H1 (cell line): ENCODE measurements at places on chromosomes 5 and 9. TPM values are rescaled to one million over a fixed set of nuclear protein-coding genes. Genes with fewer than 3 reads are reported as not detected.

GRCh38 chr9:6827439-6828145 lies 69.8 kb downstream of the KDM4C start:
- peak; percentile 63 for DNase-seq
- H3K27ac ChIP-seq, result no peak overlapping the region
- no peaks in the 10 kb centered on the region for H3K27me3 ChIP-seq
- H3K4me3 ChIP-seq, result no peak overlapping the region
- no peaks in the 10 kb centered on the region for H3K4me1 ChIP-seq
- no peaks in the 10 kb centered on the region; the same call in 1 of the 2 replicates for H3K36me3 ChIP-seq

DNA sequence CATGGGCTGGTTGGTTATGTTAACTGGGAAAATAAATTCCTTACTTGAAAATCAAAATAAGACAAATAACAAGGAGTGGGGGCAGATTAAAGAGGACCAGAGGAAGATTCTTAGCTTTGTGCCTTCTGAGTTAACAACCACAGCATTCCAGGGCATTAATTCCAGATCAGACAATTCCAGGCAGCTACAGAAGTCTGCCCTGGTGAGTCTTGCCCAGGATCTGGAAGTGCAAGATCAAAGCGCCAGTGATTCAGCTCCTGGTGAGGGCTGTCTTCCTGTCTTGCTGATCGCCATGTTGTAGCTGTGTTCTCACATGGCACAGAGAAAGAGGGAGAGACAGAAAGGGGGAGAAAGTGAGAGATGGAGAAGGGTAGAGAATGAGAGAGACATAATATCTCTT lies 65.6 kb downstream of the ANXA2R start:
- no peaks in the 10 kb centered on the region for H3K36me3 ChIP-seq
- no peaks in the 10 kb centered on the region for H3K4me1 ChIP-seq
- DNase-seq, result no peak
- H3K27me3 ChIP-seq, result no peaks in the 10 kb centered on the region
- no peak overlapping the region for H3K27ac ChIP-seq

- H3K4me3 ChIP-seq, result no peak overlapping the region
- no peaks in the 10 kb centered on the region for H3K36me3 ChIP-seq
- H3K27me3 ChIP-seq, result no peaks in the 10 kb centered on the region
- H3K27ac ChIP-seq, result no peak overlapping the region
- no peak for DNase-seq
Observed at GRCh38 chr5:123785162-123786071, 273.4 kb downstream of the CSNK1G3 start.

DNA sequence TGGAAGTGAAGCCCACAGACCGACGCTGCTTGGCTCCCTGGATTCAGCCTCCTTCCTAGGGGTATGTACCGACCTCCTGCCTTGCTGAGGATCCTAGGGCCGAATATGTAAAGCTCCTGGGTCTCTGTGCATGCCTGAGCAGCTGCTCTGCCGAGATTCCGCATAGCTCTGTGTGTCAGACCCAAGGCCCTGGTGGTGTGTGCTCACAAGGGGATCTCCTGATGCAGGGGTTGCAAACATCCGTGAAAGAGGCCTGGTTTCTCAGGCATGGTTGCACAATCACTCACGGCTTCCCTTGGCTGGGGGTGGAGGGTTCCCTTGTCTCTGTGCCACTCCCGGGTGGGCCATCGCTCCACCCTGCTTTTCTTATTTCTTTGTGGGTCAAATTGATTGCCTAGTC lies 19.9 kb upstream of the SVEP1 start:
- no peak overlapping the region for H3K4me3 ChIP-seq
- DNase-seq, result no peak
- no peak overlapping the region for H3K27ac ChIP-seq
- H3K36me3 ChIP-seq, result no peaks in the 10 kb centered on the region
- H3K4me1 ChIP-seq, result no peaks in the 10 kb centered on the region; the same call in 1 of the 2 replicates

The ZCCHC7 gene
- 27.5 and 28.5 TPM in 2 replicates for total RNA-seq

The PCDHB4 gene
- total RNA-seq, result 1.4 and 1.5 TPM in 2 replicates
